ENCODE measurements at places on chromosomes 1 and 21.
A peak's percentile ranks its signal among the peaks of the same experiment; 100 is the strongest.

DNA sequence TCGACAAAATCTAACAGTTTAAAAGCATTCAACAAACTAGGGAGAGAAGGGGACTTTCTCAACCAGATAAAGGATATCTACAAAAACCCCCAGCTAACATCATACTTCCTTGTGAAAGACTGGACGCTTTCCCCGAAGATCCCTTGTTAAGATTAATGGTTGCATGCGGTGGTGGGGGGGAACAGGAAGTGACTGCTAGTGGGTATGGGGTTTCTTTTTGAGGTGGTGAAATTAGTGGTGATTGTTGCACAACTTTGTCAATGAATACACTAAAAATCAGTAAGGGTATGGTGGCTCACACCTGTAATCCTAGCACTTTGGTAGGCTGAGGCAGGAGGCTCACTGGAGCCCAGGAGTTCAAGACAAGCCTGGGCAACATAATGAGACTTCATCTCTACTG lies 26.9 kb upstream of the EYA3 start:
- peak; percentile 2 for DNase-seq

DNA sequence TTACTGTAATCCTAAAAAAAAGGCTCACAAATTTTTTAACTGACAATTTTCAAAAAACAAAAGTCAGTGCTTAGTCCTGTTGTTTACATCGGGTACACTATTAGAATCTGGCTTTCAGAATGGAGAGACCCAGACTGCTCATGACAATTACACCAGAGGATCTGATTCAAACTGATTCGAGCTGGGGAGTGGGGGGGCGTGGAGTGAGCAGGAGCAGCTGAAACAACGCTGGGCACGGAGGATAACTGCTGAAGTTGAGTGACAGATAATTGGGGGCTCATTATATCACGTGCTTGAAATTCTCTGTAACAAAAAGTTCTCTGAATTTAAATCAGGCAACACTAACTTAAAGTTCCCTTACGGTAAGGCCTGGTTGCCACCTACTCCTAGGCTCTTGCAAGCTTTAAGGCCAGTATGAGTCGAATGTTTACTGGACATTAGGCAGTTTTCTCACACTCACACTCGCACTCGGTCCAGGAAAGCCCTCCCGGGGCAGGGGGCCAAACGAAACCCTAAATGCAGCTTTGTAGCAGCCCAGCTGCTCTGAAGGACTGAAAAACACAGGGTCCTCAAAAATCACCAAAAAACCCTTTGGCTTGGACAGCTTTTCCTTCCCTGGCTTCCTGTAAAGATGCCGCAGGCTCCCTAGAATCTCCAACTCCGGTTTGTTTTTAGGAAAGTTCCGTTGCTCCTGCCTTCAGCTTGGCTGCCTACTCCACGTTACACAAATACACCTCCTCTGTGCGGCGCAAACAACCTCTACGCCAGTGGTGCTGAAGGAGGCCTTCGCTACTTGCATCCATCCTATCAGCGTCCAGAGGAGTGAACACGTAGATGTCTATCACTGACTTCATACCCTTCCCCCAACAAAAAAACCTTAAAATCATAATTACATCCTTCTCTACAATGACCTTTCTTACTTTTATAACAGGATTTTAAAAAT lies 42.9 kb downstream of the CAPZB start:
- no peak for DNase-seq

DNA sequence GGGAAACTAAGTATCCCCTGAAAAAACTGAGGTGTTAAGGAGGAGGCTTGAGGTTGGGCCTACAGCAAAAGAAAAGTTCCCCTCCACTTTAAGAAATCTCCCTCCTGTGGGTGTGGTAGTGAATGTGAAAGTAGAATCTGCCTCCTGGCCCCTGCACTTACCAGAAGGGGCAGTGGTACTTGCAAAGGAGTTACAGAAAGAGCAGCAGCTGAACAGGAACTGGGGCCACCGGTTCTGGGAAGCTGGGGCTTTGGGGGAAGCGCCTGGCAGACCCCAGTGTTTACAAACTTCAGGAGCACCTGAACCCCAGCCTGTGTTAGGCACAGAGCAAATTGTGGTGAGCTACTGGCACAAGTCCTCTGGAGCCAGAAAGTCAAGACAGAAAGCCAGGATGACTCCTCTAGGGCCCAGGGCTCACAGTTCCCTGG lies 250.2 kb upstream of the FGGY start:
- peak; percentile 4 for DNase-seq

GRCh38 chr1:9875636-9876000 lies 34.5 kb downstream of the CTNNBIP1 start:
- no peak for DNase-seq

GRCh38 chr1:63883494-63884235 lies 109.8 kb downstream of the ROR1 start:
- no peak for DNase-seq

DNA sequence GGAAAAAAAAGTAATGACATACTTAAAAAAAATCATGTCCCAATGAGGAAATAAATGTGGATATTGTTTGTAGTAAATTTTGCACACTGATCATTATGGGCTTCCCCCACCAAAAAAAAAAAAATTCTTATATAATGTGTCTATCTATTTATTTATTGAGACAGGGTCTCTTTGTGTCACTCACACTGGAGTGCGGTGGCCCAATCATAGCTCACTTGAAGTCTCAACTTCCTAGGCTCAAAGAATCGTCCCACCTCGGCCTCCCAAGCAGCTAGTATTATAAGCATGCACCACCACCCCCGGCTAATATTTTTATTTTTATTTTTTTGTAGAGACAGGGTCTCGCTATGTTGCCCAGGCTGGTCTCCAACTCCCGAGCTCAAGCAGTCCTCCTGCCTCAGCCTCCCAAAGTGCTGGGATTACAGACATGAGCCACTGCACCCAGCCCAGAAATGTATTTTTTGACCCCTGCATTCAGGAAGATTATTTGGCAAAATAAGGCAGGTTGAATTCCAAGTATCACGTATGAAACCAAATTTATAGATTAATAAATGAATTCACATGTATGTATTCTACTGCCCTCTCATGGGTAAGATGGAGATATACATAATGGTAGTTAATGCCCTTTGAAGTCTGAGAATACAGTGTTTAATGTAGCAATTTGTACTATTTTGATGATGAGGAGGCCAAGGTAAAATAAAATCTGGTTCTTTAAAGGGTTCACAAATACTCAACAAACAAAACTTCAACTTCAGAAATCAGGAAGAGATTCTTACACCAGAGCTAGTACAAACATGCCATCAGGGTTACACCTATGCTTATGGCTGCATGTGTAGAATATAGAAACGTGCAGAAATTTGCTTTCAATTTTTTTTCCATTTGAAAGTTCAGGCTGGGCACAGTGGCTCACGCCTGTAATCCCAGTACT lies 1.4 kb upstream of the DENND2C start:
- no peak for DNase-seq

- DNase-seq: no peak
Measured at GRCh38 chr1:9500756-9501754, 38.2 kb upstream of the SLC25A33 start.
